ENCODE measurements at places on chromosomes 5 and 9. TPM values are rescaled to one million over a fixed set of nuclear protein-coding genes. Genes with fewer than 3 reads are reported as not detected.

Gene TOMM5
- 47.6 TPM for total RNA-seq

Gene HDHD3
- total RNA-seq = 15.4 TPM

Gene CDH9
- total RNA-seq = not detected

Gene SPATA31D4
- total RNA-seq = not detected

Gene SLC25A2
- 0.43 TPM for total RNA-seq

Gene GRIA1
- 1.4 TPM for total RNA-seq

Gene PROB1
- total RNA-seq = 0.60 TPM

Gene SPRY4
- 9.4 TPM for total RNA-seq

Gene CNTFR
- total RNA-seq = 3.5 TPM

Gene SCGB3A1
- total RNA-seq = not detected

- peaks cover 4% of the 10 kb centered on the region for H3K4me1 ChIP-seq
- H3K4me3 ChIP-seq = no peak overlapping the region
- no peaks in the 10 kb centered on the region for H3K36me3 ChIP-seq
- H3K27me3 ChIP-seq = no peaks in the 10 kb centered on the region
- peak overlapping the region; percentile 59 for H3K27ac ChIP-seq
- no peak for DNase-seq
Observed at GRCh38 chr5:54743581-54743980, 226.0 kb downstream of the SNX18 start.

DNA sequence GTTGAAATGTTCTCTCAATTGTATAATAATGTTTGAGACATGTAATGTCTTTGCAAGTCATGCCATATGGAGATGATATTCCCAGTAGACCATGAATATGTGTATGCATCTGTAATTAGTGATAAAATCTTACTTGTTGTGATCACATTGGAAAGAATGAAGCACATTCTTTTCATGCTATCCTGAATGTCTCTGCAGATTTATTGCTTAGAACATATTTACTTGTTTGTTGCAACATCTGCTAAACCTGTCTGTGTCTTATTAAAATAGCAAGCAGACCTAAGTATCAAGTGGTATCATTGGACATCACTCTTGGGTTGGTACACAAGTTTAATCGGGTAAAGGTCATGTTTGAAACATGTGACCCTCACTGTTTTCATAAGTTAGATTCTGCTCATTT lies 265.5 kb upstream of the CD180 start:
- H3K4me3 ChIP-seq = no peak overlapping the region
- H3K27ac ChIP-seq = no peak overlapping the region
- no peaks in the 10 kb centered on the region for H3K36me3 ChIP-seq
- no peak for DNase-seq
- H3K4me1 ChIP-seq = no peaks in the 10 kb centered on the region

DNA sequence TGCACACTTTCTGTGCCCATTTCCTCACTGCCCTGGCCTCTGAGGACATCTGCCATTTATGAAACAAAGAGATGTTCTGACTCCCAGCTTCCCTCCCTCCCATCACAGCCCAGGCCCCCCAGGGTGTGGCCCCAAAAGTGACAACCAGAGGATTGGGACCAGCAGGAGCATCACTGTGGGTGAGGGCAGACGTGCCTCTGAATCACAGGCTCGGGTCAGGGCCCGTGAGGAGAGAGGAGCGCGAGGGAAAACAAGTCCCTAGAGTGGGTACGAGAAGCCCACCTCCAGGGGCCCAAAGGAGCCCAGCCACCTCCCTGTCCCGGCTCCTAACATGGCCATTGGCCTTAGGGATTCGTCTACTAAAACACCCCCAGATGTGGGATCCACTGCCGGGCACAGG lies 138.0 kb upstream of the FSTL4 start:
- H3K4me1 ChIP-seq = no peaks in the 10 kb centered on the region
- H3K27me3 ChIP-seq = no peaks in the 10 kb centered on the region
- no peaks in the 10 kb centered on the region for H3K36me3 ChIP-seq

- no peak overlapping the region for H3K27ac ChIP-seq
- H3K4me1 ChIP-seq = no peaks in the 10 kb centered on the region
- H3K36me3 ChIP-seq = no peaks in the 10 kb centered on the region
- DNase-seq = no peak
- H3K4me3 ChIP-seq = no peak overlapping the region
- no peaks in the 10 kb centered on the region for H3K27me3 ChIP-seq
Observed at GRCh38 chr5:73596705-73597328, 29.2 kb upstream of the ARHGEF28 start.

DNA sequence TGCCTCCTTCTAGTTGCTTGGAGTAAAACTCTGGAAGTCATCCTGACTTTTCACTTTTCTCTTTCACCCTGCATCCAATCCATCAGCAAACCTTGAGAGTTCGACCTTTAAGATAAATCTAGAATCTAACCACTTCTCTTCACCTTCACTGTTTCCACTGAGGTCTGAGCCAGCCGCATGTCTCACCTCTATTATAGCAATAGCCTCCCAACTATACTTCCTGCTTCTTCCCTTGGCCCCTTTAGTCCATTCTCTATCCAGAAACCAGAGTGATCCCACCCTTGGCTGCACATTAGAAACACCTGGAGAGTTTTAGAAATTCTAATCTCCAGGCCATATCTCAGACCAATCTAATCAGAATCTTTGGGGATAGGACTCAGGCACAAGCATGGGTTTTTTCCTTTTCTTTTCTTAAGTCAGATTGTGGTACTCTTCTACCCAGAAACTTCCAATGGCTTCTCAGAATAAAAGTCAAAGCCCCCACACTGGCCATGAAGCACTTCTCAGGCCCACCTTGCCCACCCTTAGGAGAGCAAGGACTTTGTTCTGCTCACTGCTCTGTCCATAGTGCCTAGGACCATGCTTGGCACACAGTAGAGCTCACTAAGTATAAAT lies 33.1 kb downstream of the MFAP3 start:
- H3K4me1 ChIP-seq = no peaks in the 10 kb centered on the region
- DNase-seq = no peak
- H3K36me3 ChIP-seq = no peaks in the 10 kb centered on the region
- H3K27me3 ChIP-seq = no peaks in the 10 kb centered on the region
- H3K4me3 ChIP-seq = no peak overlapping the region
- H3K27ac ChIP-seq = no peak overlapping the region

DNA sequence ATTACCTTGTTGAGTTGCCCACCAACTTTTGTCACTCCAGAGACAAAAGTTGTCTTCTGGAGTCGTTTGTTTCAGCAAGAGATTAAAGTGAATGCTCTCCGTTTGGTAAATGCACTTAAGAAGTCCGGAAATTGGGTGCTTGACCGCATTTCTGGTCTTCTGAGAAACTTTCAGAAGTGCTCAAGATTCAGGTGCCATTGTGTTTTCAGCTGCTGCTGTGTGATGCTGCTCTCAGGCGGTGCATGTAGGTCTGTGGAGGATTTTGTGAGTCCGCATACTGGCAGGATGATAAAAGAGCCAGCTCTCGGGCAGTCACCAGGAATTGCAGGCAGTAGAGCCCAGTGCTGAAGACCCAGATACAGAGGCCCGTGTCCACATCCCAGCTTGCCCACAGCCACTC lies 5.9 kb upstream of the NFIL3 start:
- H3K4me3 ChIP-seq = no peak overlapping the region
- no peaks in the 10 kb centered on the region for H3K36me3 ChIP-seq
- no peaks in the 10 kb centered on the region for H3K4me1 ChIP-seq
- no peak for DNase-seq

- no peak for DNase-seq
- no peaks in the 10 kb centered on the region for H3K36me3 ChIP-seq
- H3K27ac ChIP-seq = no peak overlapping the region
Observed at GRCh38 chr9:90909225-90909624, 107.6 kb downstream of the SYK start.

GRCh38 chr5:16082053-16082452 lies 97.5 kb downstream of the MARCHF11 start:
- no peaks in the 10 kb centered on the region for H3K36me3 ChIP-seq
- no peaks in the 10 kb centered on the region for H3K4me1 ChIP-seq
- H3K4me3 ChIP-seq = no peak overlapping the region
- no peak overlapping the region for H3K27ac ChIP-seq
- no peak for DNase-seq

DNA sequence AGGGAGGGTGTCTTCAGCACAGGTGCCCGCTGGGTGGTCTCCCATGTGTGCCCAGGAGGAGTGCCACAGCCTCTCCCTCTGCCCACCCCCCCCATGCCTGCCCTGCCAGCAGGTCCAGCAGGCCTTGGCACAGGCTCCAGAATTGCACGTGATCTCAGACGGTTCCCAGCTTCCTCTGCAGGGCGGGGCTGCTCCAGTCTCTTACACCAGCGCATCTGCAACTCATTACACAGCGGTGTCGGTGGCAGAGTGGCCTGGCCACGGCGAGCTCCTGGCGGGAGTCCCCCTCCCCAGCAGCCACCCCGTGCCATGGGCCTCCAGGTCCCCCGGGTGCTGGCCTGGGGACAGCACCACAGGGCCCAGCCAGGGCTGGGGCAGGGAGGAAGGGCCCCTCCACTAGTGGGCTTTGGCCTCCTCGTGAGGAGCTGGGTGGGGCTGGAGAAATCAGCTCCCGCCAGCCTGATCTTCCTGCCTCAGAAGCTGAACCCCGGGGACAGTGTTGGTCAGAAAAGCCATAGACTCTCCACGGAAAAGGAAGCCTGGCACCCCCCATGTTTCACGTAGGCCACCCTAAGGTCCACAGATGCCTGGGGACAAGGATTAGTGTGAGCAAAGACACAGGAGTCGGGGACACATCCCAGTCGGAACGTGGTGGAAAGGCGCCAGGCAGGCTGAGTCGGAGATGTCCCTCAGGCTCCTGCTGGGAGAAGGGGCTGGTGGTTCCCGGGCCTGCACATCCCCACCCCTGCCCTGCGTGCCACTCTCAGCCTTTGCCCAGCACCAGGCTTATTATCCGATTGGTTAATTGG lies 40.2 kb downstream of the RXRA start:
- DNase-seq = peak; percentile 89
- H3K27ac ChIP-seq = peak overlapping the region; percentile 43
- H3K27me3 ChIP-seq = no peaks in the 10 kb centered on the region
- H3K4me1 ChIP-seq = peaks cover 35% of the 10 kb centered on the region
- no peaks in the 10 kb centered on the region for H3K36me3 ChIP-seq

GRCh38 chr5:71924980-71925379 lies 182.3 kb upstream of the MAP1B start:
- no peaks in the 10 kb centered on the region for H3K4me1 ChIP-seq
- H3K36me3 ChIP-seq = no peaks in the 10 kb centered on the region
- H3K27ac ChIP-seq = no peak overlapping the region
- no peaks in the 10 kb centered on the region for H3K27me3 ChIP-seq
- DNase-seq = no peak
- no peak overlapping the region for H3K4me3 ChIP-seq

DNA sequence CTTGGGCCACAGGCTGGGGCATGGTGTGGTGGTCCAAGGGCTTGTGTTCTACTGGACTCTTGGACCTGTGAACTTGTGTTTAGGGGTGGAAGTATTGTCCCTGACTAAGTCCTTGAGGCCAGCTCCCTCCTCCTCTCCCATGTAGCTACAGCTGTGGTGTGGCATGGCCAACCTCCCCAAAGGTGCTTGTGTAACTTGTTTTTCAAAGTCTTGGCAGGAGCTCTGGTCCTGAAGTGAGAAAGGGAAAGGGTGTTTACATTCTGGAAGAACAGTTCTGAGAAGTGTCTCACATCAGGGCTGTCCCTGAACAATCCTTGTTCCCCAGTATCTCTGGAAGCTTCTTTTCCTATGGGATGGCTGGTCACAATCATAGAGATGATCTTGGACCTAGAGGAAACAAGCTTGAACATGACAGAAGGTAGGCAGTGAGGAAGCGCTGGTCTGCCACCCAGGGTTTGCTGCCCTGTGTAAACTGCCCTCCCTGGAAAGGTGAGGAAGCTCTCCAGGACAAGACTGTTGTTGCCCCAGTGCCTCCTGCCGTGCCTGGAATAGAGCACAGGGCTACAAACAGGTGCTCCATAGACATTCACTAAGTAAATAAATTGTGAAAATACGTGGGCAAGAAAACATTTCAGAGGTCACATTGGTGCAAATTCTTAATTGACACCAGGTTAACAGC lies 64.6 kb upstream of the KLF9 start:
- H3K27ac ChIP-seq = peak overlapping the region; percentile 81
- H3K4me1 ChIP-seq = peaks cover 26% of the 10 kb centered on the region
- DNase-seq = no peak
- H3K4me3 ChIP-seq = no peak overlapping the region
- no peaks in the 10 kb centered on the region for H3K36me3 ChIP-seq
- H3K27me3 ChIP-seq = no peaks in the 10 kb centered on the region

- no peak overlapping the region for H3K4me3 ChIP-seq
- no peak overlapping the region for H3K27ac ChIP-seq
- H3K4me1 ChIP-seq = no peaks in the 10 kb centered on the region
- DNase-seq = no peak
- H3K36me3 ChIP-seq = no peaks in the 10 kb centered on the region
Observed at GRCh38 chr9:128846680-128847030, 17.1 kb upstream of the SPOUT1 start.

DNA sequence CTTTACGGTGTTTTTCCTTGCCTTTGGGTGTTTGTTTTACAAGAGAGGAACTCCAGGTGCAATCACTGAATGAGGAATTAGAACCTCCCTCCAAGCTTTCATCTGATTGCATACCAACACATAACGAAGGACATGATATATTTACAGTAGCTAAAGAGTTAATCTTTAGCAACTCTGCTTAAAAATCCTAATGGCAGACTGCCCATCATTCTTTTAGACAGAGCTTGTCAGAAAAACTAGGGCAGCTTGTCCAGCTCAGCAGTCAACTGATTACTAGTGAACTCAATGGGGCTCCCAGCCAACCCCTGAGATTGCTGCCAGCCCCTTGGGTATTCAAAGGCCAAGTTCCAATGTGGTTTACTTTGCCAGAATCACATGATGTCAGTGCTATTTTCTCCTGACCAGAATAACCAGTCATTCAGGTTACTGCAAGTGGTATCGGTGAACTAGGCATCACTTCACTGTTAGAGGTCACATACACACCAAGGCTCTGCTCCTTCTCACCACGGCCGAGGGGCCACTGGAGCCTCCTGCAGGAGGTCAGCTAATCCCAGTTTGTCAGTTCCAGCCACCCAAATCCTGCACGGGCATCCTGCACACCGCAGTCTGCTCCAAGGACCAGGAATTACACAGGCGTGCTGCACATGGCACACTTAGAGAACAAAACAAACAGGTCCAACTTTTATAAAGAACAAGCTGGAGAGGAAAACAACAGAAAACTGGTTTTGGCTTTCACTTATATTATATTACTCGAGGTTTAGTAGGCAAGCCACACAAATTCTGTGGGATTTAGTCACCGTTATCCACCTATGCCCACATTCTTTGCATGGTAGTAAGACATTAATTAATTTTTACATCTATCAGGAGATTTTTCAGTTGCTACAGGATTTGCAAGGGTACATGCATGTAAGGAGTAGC lies 62.5 kb downstream of the NFIB start:
- peak overlapping the region; percentile 4 for H3K4me3 ChIP-seq
- DNase-seq = peak; percentile 53
- H3K36me3 ChIP-seq = no peaks in the 10 kb centered on the region

DNA sequence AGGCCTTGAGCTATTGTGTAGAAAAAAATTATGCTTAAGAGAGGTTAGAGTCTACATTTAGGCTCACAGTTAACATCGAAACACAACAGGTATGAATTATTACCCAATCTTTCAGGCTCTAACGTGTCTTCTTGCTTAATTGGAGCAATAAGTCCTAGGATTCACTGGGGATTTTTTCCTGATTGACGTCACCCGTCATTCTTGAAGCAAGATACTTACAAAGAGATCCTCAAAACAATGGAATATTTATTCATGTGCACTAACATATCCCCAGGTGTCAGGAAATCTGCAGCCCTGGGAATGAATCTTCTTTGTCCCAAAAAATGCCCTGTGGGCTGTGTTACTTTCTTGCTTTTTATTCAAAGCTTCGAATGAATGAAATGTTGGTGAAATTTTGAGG lies 413.5 kb downstream of the NFIB start:
- H3K27ac ChIP-seq = no peak overlapping the region
- no peak for DNase-seq
- H3K4me3 ChIP-seq = no peak overlapping the region
- no peaks in the 10 kb centered on the region for H3K36me3 ChIP-seq
- H3K4me1 ChIP-seq = peaks cover 2% of the 10 kb centered on the region

GRCh38 chr9:96327694-96328352 lies 25.8 kb upstream of the HSD17B3 start:
- H3K27ac ChIP-seq = no peak overlapping the region
- H3K4me1 ChIP-seq = no peaks in the 10 kb centered on the region
- H3K27me3 ChIP-seq = no peaks in the 10 kb centered on the region
- H3K4me3 ChIP-seq = no peak overlapping the region

All from ovary (tissue), 10 donors.